RKO (cell line): ENCODE measurements at places on chromosomes 4 and X.

- DNase-seq: no peak
These were observed 12.1 kb downstream of the NIPAL1 start for GRCh38 chr4:48028696-48029095.

DNA sequence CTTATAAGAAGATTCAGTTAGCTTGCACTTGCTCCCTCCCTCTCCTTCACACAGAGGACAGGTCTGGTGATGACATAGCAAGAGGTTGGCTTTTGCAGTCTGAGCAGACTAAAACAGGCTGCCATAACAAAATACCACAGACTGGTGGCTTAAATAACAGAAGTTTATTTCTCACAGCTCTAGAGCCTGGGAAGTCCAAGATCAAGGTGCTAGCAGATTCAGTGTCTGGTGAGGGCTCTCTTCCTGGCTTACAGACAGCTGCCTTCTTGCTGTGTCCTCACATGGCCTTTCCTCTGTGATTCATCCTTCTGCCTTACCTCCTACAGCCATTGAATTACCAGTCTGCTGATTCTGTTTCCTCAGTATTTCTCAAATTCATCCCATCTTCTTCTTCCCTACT is 13.1 kb downstream of the RP2 start:
- peak; percentile 47 for DNase-seq

- DNase-seq: no peak
These were observed 253.7 kb downstream of the NAP1L3 start for GRCh38 chrX:93419642-93420041.

GRCh38 chr4:100162027-100162685 is 28.1 kb downstream of the DDIT4L start:
- no peak for DNase-seq

- no peak for DNase-seq
These were observed 101.6 kb downstream of the PDE5A start for GRCh38 chr4:119526786-119527550.

- no peak for DNase-seq
These were observed 31.8 kb downstream of the CHIC2 start for GRCh38 chr4:54032558-54033135.

GRCh38 chr4:46484881-46485280 is 95.0 kb upstream of the GABRA2 start:
- no peak for DNase-seq

GRCh38 chr4:134677209-134677814 is 475.7 kb upstream of the PABPC4L start:
- no peak for DNase-seq

- DNase-seq: peak; percentile 72
These were observed 835 bp downstream of the TMEM185A start for GRCh38 chrX:149630681-149631233.

GRCh38 chrX:69510137-69510715 is 6.1 kb downstream of the NALF2 start:
- no peak for DNase-seq

GRCh38 chr4:1244978-1245471 is 3.9 kb downstream of the CTBP1 start:
- no peak for DNase-seq

DNA sequence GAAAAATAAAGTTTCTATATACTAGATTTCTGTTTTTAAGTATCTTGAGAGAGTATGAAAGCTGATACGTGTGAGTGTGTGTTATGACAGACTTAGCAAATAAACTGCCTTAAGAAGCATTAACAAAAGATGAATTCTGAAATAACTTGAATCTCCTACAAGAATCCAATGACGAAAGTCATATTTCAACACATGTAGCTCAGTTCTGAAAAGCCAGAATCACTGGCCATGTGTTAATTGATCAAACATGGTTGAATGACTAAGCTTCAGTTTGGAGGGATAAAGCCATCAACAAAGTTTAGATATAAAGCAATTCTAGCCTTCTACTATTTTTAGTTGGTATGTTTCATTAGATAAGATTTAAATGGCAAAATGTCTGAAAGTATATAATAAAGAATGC is 88.5 kb upstream of the ETNPPL start:
- DNase-seq: no peak

GRCh38 chr4:3390288-3390811 is 51.4 kb upstream of the HGFAC start:
- DNase-seq: no peak
